ENCODE measurements at places on chromosomes 7 and 10. TPM values are rescaled to one million over a fixed set of nuclear protein-coding genes. Genes with fewer than 3 reads are reported as not detected.

- H3K36me3 ChIP-seq, result no peaks in the 10 kb centered on the region
- DNase-seq, result no peak
- H3K4me3 ChIP-seq, result peak overlapping the region; percentile 94
- H3K27ac ChIP-seq, result peak overlapping the region; percentile 92
Observed at GRCh38 chr7:92589056-92589455, 1.1 kb downstream of the FAM133B start.

DNA sequence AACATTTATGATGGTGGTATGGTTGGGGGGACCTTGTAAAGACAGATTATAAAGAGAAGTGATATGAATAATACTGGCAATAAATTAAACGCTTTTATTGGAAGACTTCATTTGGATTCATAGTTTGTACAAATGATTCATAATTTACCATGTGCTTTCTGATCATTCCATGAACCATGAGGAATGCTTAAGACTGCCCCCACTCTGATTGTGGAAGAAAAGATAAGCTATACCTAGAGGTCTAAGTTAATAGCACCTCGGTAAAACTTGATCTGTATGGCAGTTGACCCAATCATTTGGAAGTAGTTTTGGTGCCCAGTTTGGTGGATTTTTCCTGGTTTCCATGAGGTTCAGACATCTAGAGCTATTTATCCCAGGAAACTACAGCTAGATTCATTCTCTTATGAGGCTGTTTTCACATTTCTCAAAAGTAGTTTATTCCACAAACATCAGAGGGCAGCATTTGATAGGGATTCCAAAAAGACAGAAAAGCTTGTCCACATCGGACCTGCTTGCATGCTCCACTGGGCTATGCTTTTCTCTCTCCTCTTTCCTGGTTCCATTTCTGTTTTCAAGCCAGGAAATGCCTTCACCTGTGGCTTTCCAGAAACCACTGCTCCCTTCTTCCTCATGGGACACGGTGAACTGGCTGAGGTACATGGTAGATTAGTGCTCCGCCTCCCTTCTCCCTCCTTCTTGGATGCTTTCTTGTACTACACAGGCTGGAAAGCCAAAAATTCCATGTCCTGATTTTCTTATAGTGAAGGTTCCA, 29.2 kb downstream of the TFAM start:
- no peak overlapping the region for H3K4me3 ChIP-seq
- H3K27me3 ChIP-seq, result no peaks in the 10 kb centered on the region
- no peaks in the 10 kb centered on the region for H3K36me3 ChIP-seq

- H3K27me3 ChIP-seq, result no peaks in the 10 kb centered on the region
- no peak for DNase-seq
- peaks cover 35% of the 10 kb centered on the region for H3K4me1 ChIP-seq
- no peak overlapping the region for H3K27ac ChIP-seq
- no peaks in the 10 kb centered on the region for H3K36me3 ChIP-seq
- H3K4me3 ChIP-seq, result no peak overlapping the region
Observed at GRCh38 chr7:14899030-14899429, 3.5 kb downstream of the DGKB start.

GRCh38 chr7:5419539-5420066, 4.0 kb downstream of the TNRC18 start:
- H3K4me3 ChIP-seq, result peak overlapping the region; percentile 62
- peaks cover 75% of the 10 kb centered on the region for H3K27me3 ChIP-seq
- no peak overlapping the region for H3K27ac ChIP-seq
- peaks cover 39% of the 10 kb centered on the region for H3K4me1 ChIP-seq
- DNase-seq, result peak; percentile 75
- H3K36me3 ChIP-seq, result no peaks in the 10 kb centered on the region

DNA sequence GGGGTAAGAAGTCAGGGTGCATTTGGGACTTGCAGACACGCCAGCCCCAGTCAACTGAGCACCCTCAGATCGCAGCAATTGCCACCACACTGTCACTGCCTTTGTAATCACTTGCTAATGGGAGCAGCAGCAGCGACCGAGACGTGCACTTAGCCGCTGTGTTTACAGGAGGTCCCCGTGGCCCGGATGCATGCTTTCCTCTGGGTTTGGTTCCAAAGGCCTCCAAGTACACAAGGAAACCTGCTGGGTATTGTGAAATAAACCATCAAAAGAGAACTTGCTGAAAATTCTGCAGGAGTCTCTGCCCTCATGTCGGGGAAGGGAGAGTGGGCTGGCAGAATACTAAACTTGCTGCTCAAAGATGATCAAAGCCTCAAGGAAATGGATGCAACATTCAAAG, 341.7 kb downstream of the DNAJB6 start:
- peaks cover 51% of the 10 kb centered on the region for H3K27me3 ChIP-seq
- H3K4me3 ChIP-seq, result no peak overlapping the region
- H3K36me3 ChIP-seq, result no peaks in the 10 kb centered on the region
- no peaks in the 10 kb centered on the region for H3K4me1 ChIP-seq
- H3K27ac ChIP-seq, result no peak overlapping the region

GRCh38 chr7:135459951-135460567, 49.8 kb downstream of the CNOT4 start:
- peaks cover 11% of the 10 kb centered on the region for H3K4me1 ChIP-seq
- H3K27me3 ChIP-seq, result no peaks in the 10 kb centered on the region
- DNase-seq, result no peak

DNA sequence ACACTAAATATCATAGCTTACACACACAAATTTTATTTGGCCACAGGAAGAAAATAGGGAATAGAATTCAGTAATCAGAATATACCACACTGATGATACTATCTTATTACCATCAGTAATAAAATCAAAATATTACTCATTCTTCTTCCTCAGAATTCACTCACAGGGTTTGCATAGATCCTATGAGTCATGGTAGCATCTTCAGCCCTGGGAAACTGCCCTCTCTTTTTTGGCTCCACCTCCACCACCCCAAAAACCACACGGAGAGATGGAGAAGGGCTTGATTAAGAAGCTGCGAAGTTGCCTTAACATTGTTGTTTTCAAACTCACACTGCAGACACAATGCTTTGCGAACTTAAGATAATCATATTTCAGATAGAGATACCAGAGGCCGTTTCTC, 154.1 kb upstream of the AHR start:
- no peaks in the 10 kb centered on the region for H3K4me1 ChIP-seq
- DNase-seq, result no peak
- H3K4me3 ChIP-seq, result no peak overlapping the region
- no peaks in the 10 kb centered on the region for H3K27me3 ChIP-seq

DNA sequence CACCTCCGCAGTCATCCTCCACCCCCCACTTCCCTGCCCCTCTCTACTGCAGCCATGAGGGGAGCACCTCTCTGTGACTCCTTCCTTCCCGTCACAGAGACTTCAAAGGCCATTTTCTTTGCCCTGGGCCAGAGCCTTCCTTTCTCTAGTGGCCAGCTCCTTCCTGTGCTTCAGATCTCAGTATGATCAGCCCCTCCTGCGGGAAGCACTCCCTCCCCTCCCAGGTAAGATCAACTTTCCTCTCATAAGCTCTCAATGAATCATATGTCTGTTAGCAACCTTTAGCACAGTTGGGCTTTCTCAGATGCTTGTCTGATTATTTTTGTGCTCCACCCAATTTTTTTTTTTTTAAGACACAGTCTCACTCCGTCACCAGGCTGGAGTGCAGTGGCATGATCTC, 241.0 kb upstream of the PRSS1 start:
- H3K36me3 ChIP-seq, result no peaks in the 10 kb centered on the region
- H3K27ac ChIP-seq, result no peak overlapping the region
- no peak overlapping the region for H3K4me3 ChIP-seq
- no peaks in the 10 kb centered on the region for H3K4me1 ChIP-seq
- H3K27me3 ChIP-seq, result no peaks in the 10 kb centered on the region

GRCh38 chr7:107701191-107701590, 40.6 kb downstream of the SLC26A4 start:
- no peaks in the 10 kb centered on the region for H3K36me3 ChIP-seq
- no peak for DNase-seq
- H3K4me1 ChIP-seq, result peaks cover 9% of the 10 kb centered on the region
- H3K27me3 ChIP-seq, result no peaks in the 10 kb centered on the region

GRCh38 chr10:10712155-10712704, 305.4 kb upstream of the CELF2 start:
- H3K4me1 ChIP-seq, result peaks cover 13% of the 10 kb centered on the region
- DNase-seq, result no peak
- H3K4me3 ChIP-seq, result no peak overlapping the region

GRCh38 chr7:39667341-39667923, 44.1 kb downstream of the RALA start:
- no peak for DNase-seq
- peaks cover 35% of the 10 kb centered on the region for H3K4me1 ChIP-seq
- no peaks in the 10 kb centered on the region for H3K36me3 ChIP-seq
- H3K27ac ChIP-seq, result no peak overlapping the region
- H3K27me3 ChIP-seq, result no peaks in the 10 kb centered on the region
- H3K4me3 ChIP-seq, result no peak overlapping the region

- H3K36me3 ChIP-seq, result no peaks in the 10 kb centered on the region
- no peak overlapping the region for H3K27ac ChIP-seq
Observed at GRCh38 chr10:132488231-132488821, 49.3 kb upstream of the INPP5A start.

GRCh38 chr10:74753442-74754211, 72.8 kb upstream of the KAT6B start:
- no peak overlapping the region for H3K4me3 ChIP-seq
- H3K27me3 ChIP-seq, result no peaks in the 10 kb centered on the region
- no peaks in the 10 kb centered on the region for H3K36me3 ChIP-seq
- DNase-seq, result peak; percentile 19

DNA sequence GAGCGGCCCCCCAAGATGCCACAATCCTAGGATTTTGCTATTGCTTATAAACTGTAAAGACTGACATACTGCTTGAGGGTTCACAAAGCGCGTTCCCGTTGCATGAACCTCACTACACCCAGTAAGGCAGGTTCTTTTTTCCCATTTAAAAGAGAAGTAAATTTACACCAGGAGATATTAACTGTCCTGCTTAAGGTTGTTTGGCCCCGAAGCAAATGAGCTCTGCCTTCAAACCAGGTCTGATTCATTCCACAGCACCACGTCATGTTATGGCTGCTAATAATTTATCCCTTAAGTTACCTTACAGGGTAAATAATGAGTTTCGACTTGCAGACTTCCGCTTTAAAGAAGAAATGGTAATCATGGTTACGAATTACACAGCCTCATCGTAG, 559 bp upstream of the FKBP14 start:
- no peaks in the 10 kb centered on the region for H3K27me3 ChIP-seq
- 0 out of 2 replicates have a peak overlapping the region, but pooled peaks have one; percentile 9 for H3K27ac ChIP-seq
- DNase-seq, result no peak
- peaks cover 34% of the 10 kb centered on the region for H3K4me1 ChIP-seq

DNA sequence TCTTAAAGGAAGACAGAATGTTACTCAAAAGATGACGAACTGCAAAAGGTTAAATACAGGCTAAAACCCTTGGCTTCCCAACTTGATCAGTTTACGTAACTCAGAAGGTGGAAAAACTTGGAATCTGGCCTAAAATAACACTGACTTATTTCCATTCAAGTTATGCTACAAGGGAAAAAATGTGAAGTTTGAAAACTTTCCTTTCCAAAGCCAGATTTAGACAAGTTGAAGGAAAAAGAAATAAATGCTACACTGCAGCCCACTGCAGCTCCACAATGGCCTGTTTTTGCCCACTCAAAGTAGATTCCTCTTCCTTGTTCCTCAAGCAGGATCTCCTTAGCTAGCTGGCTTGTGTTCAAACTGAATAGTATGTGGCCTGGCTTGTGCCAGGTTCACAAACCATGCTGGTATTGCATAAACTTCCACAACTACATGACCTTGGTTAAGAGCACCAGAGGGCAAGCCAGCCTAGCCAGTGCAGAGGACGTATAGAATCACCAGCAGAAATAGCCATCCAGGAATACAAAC, 166.2 kb downstream of the CPEB3 start:
- no peaks in the 10 kb centered on the region for H3K4me1 ChIP-seq
- H3K36me3 ChIP-seq, result no peaks in the 10 kb centered on the region
- DNase-seq, result no peak
- H3K4me3 ChIP-seq, result no peak overlapping the region
- H3K27me3 ChIP-seq, result no peaks in the 10 kb centered on the region
- H3K27ac ChIP-seq, result no peak overlapping the region

DNA sequence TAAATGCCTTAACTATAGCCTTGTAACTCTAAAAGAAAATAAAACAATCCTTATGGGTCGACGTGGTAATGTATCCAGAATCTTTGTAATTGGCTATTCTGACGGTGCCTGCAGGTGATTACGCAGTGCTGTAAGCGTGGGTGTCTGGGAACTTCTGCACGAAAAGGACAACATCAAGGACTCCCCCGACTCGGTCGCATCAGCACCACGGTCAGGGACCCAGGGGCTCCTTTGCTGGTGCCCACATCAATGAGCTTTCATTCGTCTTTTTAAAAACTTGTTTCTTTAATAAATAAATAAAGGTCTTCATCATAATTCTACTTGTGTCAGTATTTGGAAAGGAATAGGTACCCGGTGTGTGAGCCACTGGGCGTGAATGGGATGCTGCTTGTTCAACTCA, 13.2 kb downstream of the MKI67 start:
- H3K4me3 ChIP-seq, result no peak overlapping the region
- H3K27ac ChIP-seq, result no peak overlapping the region

DNA sequence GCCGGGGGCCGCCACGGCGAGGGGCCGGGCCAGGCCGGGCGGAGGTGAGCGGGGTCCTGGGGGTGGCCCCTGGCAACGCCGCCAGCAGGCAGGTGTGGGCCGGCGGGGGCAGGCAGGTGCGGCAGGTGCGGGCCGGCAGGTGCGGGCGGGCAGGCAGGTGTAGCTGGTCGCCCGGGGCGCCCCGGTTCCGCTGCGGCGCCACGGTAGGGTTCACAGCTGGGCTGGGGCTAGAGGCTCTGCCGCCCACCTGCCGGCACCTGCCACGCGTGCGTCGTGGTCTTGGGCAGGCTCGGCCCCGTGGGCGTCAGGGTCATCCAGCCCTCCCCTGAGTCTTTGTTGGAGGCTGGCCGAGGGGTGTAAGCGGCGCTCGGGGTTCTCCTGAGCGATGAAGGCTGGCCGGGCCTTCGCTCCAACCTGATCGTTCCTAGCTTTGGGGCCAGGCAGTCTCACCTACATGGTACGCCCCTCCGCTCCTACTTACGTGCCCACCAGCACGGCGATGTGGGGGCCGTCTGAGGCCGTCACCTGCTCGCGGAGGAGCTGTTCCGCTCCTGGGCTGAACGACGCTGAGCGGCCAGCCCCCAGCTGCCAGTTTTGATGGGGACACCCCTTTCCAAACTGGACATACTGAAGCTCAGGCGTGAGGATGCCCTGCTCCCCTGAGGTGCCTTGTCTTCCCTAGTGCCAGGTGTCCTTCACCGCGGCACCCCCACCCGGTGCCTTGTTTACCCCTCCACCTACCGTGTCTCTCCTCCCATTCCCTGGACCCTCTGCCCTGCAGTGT, 493 bp downstream of the ZMIZ2 start:
- no peaks in the 10 kb centered on the region for H3K36me3 ChIP-seq
- peak; percentile 36 for DNase-seq
- H3K27me3 ChIP-seq, result no peaks in the 10 kb centered on the region
- no peak overlapping the region for H3K27ac ChIP-seq

- H3K27me3 ChIP-seq, result no peaks in the 10 kb centered on the region
- no peak overlapping the region for H3K4me3 ChIP-seq
- no peaks in the 10 kb centered on the region for H3K4me1 ChIP-seq
- DNase-seq, result peak; percentile 77
Observed at GRCh38 chr7:140691376-140692045, 5.0 kb upstream of the NDUFB2 start.

Gene SPDYE3
- total RNA-seq, result not detected

Gene TFPI2
- total RNA-seq, result 11.2 TPM

Gene CAMK2G
- 32.8 TPM for total RNA-seq

Gene AKR1B15
- not detected for total RNA-seq

Gene OR2A12
- not detected for total RNA-seq

Gene SUGCT
- total RNA-seq, result 5.6 TPM

Gene C7orf57
- total RNA-seq, result 0.42 TPM

Gene RSPH10B
- 5.9 TPM for total RNA-seq

Gene CD36
- 1.8 TPM for total RNA-seq

Gene PHTF2
- 21.6 TPM for total RNA-seq

Gene SPDYE16
- total RNA-seq, result not detected

Gene SPDYE8
- not detected for total RNA-seq
